ENCODE measurements at places on chromosomes 12 and 14.

DNA sequence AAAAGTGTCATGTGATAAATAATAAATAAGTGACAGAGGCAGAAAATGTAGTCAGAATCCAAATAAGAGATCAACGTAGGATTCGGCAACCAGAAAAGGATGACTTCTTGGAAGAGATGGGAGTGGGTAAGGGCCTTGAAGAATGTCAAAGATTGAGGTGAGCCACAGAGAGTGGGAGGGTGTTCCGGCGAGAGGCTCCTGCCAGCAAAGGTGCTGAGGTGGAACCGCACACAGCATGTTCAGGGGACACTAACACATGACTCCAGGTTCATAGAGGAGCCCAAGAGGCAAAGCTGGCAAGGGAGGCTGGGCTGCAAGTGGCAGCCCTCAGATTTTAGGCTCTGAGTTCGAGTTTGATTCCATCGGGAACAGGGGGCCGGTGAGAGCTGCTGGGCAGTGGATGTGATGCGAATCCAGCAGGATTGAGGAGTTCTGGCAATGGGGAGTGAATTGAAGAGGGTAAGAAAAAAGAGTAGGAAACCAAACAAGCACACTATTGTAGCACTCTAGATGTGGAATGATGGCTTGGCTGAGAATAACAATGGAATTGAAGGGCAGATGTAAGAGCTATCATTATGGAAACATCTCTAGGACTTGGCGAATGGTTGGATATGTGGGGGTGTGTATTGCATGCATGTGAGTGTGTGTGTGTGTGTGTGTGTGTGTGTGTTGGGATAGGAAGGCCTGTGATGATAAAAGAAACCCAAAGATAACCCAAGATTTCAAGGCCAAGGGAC lies 36.5 kb downstream of the LRRC74A start:
- no peak for DNase-seq

- no peak for DNase-seq
Measured at GRCh38 chr12:69765515-69765914, 26.9 kb downstream of the RAB3IP start.

DNA sequence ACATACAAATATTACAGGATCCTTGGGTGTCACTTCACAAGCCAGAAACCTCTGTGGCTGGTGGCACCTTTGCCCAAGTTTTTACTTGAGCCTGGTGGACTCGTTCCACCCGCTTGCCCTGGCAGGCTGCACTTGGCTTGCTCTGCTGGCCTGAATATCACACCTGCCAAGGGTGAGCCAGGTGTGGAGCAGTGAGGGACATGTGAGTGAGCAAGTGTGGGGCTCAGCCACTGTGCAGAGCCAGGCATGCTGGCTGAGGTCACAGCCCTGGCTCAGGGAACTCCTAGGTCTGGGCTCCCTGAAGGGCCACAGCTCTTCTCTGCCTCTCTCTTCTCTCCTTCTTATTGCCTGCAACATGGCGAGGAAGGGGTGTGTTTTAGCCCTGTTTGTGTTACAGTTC lies 82.0 kb downstream of the SLC16A7 start:
- no peak for DNase-seq

DNA sequence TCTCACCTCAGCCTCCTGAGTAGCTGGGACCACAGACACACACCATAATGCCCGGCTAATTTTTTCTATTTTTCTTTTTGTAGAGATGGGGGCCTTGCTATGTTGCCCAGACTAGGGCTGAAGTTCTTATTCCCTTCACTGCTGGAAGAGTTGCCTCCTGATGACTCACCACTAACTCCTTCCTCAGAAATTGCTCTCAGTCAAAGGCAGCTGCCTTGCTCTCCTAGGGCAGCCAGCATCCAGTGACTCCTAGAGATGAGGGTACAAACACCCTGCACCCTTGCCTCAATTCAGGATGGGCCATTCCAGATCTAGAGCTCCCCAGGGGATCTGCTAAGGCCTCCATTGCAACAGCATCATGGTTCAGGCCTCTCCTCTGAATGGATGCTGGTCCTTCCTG lies 54.0 kb upstream of the RASSF8 start:
- no peak for DNase-seq

DNA sequence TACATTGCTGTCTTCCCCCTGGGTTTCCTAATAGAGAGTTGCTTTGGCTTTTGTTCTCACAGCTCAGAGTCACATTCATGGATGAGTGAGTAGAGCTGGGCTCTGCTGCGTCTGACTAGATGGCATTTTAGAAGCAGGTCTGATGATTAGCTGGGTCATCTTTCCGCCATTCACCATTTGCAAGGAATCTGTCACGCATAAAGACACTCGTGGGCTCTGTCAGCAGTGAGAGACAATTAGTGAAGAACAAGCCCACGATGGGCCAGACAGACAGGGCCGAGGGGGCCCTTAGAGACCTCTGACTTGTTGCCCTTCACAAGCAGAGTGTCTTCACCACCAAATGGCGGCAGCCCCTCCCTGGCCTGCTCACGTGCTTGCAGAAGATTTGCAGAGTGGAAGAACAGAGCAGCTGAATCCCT lies 175.0 kb downstream of the CRADD start:
- no peak for DNase-seq
